Progenitor cell of endocrine pancreas (in vitro differentiated cells): ENCODE measurements at places on chromosomes 5 and 9. TPM values are rescaled to one million over a fixed set of nuclear protein-coding genes. Genes with fewer than 3 reads are reported as not detected.

- no peaks in the 10 kb centered on the region for H3K4me1 ChIP-seq
- no peaks in the 10 kb centered on the region for H3K36me3 ChIP-seq
Observed at GRCh38 chr5:16626696-16627264, 10.0 kb upstream of the RETREG1 start.

DNA sequence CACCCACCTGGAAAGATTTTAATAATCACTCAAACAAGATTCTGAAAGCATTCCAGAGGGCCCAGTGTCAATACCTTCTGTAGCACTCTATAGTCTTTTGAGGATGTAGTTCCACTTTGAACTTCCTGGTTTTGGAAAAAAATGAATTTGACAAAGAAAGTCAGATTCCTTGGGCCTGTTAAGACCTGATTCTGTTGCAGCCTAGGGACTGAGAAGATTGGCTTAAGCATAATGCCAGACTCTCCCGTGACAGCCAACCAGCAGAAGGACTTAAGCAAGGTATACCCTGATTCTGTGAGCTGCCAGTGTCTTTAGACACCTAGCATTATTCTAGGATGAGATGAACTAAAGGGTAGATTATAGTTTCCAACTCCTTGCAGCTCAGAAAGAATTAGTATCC lies 6.8 kb downstream of the SPINK5 start:
- H3K36me3 ChIP-seq: peaks cover 12% of the 10 kb centered on the region
- DNase-seq: no peak
- H3K27ac ChIP-seq: no peak overlapping the region
- no peaks in the 10 kb centered on the region for H3K27me3 ChIP-seq
- no peaks in the 10 kb centered on the region for H3K4me1 ChIP-seq
- no peak overlapping the region for H3K4me3 ChIP-seq

GRCh38 chr9:104780796-104781395 lies 17.0 kb downstream of the NIPSNAP3B start:
- no peak overlapping the region for H3K27ac ChIP-seq
- no peak overlapping the region for H3K4me3 ChIP-seq
- no peak for DNase-seq
- peaks cover 12% of the 10 kb centered on the region for H3K36me3 ChIP-seq
- H3K27me3 ChIP-seq: no peaks in the 10 kb centered on the region

- no peak for DNase-seq
- peak overlapping the region; percentile 96 for H3K27ac ChIP-seq
- peaks cover 15% of the 10 kb centered on the region for H3K27me3 ChIP-seq
- H3K4me1 ChIP-seq: peaks cover 16% of the 10 kb centered on the region
- no peaks in the 10 kb centered on the region for H3K36me3 ChIP-seq
Observed at GRCh38 chr5:170633235-170634081, 129.6 kb downstream of the KCNIP1 start.

DNA sequence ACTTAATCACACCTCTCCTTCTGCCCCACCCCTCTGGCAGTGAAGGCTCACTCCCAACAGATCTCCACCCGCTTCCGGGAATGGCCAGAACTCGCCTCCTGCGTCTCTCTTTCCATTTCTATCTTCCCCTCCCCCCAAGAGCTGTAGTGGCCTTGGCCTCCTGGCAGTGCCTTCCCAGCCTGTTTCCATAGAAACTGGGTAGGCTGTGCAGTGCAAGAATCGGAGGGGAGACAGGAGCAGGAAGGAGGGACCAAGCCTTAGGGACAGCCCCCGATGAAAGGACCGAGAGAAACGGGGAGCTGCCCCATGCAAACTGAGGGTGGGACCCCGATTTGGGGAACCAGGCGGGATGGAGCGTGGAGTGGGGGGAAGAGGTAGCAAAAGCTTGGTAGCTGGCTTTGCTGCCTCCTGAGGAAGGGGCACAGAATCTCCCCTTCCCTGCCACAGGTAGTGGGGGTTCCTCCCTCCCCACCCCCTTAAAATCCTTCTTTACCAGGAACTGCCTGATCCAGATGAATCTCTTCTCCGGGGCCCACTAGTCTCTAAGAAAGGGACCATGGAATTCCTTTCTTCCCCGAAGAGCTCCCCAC lies 4.5 kb upstream of the PCDH1 start:
- no peak for DNase-seq
- peaks cover 10% of the 10 kb centered on the region for H3K4me1 ChIP-seq
- H3K27ac ChIP-seq: no peak overlapping the region
- H3K4me3 ChIP-seq: peak overlapping the region; percentile 51
- peaks cover 64% of the 10 kb centered on the region for H3K27me3 ChIP-seq

The IL4 gene
- total RNA-seq: not detected in 2 replicates

The KIAA1958 gene
- 51.1 and 55.3 TPM in 2 replicates for total RNA-seq

The IL5 gene
- total RNA-seq: not detected in 2 replicates

The MYOZ3 gene
- 2.9 and 3.1 TPM in 2 replicates for total RNA-seq

The TLX3 gene
- total RNA-seq: not detected in 2 replicates

The N4BP3 gene
- total RNA-seq: 1.9 and 2.4 TPM in 2 replicates
